Uterus (tissue), 4 donors: ENCODE measurements at places on chromosomes 7 and 10. TPM values are rescaled to one million over a fixed set of nuclear protein-coding genes. Genes with fewer than 3 reads are reported as not detected.

DNA sequence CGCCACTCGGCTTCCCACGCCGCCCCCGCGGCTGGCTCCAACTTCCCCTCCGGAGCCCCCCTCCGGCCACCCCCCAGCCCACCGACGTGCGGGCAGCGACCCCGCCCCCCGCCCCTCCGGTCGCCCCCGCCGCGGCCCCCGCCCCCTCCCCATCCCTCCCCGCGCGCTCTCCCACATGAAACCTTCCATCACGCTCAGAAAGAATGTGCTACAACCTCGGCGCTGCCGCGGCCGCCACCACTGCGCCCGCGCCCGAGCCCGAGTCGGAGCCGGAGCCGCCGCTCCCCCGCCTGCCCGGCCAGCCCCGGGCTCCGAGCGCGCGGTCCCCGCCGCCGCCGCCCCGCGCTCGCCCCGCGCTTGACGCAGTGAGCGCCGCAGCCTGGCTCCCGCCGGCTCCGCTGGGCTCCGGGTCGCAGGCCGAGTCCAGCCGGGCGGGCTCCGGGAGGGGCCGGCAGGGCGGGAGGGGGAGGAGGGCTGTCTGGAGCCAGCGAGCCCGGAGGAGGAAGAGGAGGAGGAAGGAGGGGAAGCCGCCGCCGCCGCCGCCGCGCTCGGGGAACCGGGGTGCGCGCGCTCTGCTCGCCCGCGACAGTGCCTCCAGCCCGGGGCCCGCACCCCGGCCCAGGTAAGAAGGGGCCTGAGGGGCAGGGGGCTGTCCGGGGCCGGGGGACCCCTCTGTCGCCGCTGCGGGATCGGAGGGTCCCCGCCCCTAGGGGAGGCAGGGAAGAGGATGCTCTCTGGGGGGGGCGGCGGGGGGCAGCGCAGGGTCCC is 4.3 kb upstream of the ELFN1 start:
- H3K36me3 ChIP-seq, result no peaks in the 10 kb centered on the region
- H3K27me3 ChIP-seq, result peaks cover 18% of the 10 kb centered on the region
- H3K27ac ChIP-seq, result peak overlapping the region; percentile 24
- peak; percentile 14 for DNase-seq
- no peaks in the 10 kb centered on the region for H3K4me1 ChIP-seq

DNA sequence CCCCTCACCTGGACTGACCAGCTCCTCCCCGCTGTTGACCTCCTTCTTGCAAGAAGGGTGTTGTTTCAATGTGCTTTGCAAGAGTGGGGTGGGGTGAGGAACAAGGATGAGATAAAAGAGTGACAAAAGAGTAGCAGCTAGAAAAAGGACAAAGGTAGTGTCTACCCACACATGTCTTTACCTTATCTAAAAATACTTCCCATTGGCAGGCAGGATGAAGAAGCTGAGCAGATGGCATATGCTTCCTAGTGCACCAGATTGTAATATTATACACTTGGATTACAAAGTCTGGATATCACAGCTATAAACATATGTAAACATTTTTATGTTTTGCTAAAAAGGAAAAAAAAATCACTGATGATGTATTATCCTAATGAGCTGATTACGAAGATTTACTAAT is 34.5 kb downstream of the CHN2 start:
- H3K4me3 ChIP-seq, result no peak overlapping the region
- no peak for DNase-seq
- no peaks in the 10 kb centered on the region for H3K4me1 ChIP-seq
- no peaks in the 10 kb centered on the region for H3K27me3 ChIP-seq

- no peaks in the 10 kb centered on the region for H3K4me1 ChIP-seq
- H3K36me3 ChIP-seq, result no peaks in the 10 kb centered on the region
- peak; percentile 25 for DNase-seq
- H3K27me3 ChIP-seq, result no peaks in the 10 kb centered on the region
- H3K27ac ChIP-seq, result no peak overlapping the region
- no peak overlapping the region for H3K4me3 ChIP-seq
These were observed 119.4 kb downstream of the ST7 start for GRCh38 chr7:117072620-117073118.

Gene ACSL5
- 12.5 TPM for total RNA-seq

Gene CPA4
- not detected for total RNA-seq

GRCh38 chr10:69335613-69336012 is 57.3 kb downstream of the HK1 start:
- no peak overlapping the region for H3K4me3 ChIP-seq
- H3K36me3 ChIP-seq, result no peaks in the 10 kb centered on the region
- no peaks in the 10 kb centered on the region for H3K27me3 ChIP-seq
- no peak for DNase-seq
- peaks cover 4% of the 10 kb centered on the region for H3K4me1 ChIP-seq

Gene CCL24
- not detected for total RNA-seq

- no peaks in the 10 kb centered on the region for H3K4me1 ChIP-seq
- DNase-seq, result no peak
- no peak overlapping the region for H3K27ac ChIP-seq
- H3K27me3 ChIP-seq, result no peaks in the 10 kb centered on the region
- no peak overlapping the region for H3K4me3 ChIP-seq
These were observed 693.0 kb downstream of the KCNMA1 start for GRCh38 chr10:76944640-76945039.

Gene ITIH5
- total RNA-seq, result 9.5 TPM

GRCh38 chr10:63798599-63799498 is 277.6 kb downstream of the REEP3 start:
- H3K4me1 ChIP-seq, result no peaks in the 10 kb centered on the region
- H3K4me3 ChIP-seq, result no peak overlapping the region
- H3K36me3 ChIP-seq, result no peaks in the 10 kb centered on the region
- H3K27ac ChIP-seq, result peak overlapping the region; percentile 21

DNA sequence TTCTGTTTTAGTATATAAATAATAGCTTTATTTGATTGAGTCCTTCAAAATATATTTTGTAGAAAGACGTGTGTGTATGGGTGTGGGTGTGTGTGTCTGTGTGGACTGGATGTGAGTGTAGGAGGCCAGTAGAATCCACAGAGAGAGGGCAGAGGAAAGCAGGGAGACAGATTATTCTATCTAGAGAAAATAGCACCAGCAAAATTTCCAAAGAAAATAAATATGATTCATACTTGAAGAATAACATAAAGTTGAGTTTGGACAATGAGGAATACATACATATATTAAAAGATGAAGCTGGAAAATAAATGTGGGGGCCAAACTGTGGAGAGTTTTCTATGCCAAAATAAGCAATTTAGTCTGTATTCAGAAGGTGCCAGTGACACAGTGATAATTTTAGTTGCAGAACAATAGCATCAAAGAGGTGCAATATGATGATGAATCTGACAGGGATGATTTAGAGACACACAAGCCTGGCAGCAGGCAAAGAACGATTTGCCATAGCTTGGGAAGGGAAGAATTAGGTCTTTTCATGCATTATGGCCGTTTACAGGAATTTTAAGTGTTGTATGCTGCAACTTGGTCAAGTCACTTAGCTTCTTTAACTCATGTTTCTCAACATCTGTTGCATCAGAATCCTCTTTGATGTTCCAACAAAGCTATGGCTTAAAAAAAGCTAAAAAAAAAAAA is 121.3 kb downstream of the SEMA3A start:
- no peak overlapping the region for H3K4me3 ChIP-seq
- H3K36me3 ChIP-seq, result no peaks in the 10 kb centered on the region
- H3K4me1 ChIP-seq, result no peaks in the 10 kb centered on the region

DNA sequence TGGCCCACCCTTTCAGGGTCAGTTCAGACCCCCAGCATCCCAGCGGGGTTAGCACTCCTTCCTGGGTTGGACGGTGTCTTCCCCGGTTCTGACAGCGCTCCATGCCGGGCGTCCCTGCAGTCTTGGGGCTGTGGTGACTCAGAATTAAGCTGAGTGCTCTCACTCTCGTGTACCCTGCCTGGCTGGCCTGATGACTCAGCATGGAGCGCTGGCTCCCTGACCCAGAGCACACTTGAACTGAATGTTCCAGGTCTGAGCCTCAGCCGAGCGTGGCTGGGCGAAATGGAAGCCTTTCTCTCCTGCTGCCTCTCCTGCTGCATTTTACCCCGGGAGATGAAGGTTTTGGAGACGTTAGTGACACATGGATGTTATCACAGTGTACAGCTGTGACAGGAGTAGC is 7.1 kb downstream of the BAG3 start:
- no peak overlapping the region for H3K4me3 ChIP-seq
- no peaks in the 10 kb centered on the region for H3K27me3 ChIP-seq
- DNase-seq, result peak; percentile 82
- no peaks in the 10 kb centered on the region for H3K36me3 ChIP-seq
- H3K4me1 ChIP-seq, result peaks cover 5% of the 10 kb centered on the region

DNA sequence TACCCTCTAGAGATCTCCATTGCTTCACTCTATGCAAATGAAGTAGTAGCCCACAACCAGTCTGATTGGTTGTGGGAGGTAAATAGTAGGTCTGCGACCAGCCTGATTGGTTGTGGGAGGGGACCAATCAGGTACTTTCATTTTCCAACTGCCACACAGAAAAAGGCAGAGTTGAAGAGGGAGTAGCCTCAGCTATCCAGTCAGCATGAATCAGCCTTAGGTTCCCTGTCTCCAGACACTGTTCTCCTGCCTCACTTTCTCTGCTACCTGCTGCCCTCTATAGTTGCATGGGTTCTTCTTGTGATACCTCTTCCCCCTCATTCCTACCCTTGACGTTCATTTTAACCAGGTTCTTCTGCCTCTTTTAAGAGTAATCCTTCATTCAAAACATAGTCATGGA is 114.5 kb upstream of the LYZL1 start:
- H3K4me3 ChIP-seq, result no peak overlapping the region
- H3K27me3 ChIP-seq, result no peaks in the 10 kb centered on the region
- no peak for DNase-seq
- no peaks in the 10 kb centered on the region for H3K4me1 ChIP-seq

- no peaks in the 10 kb centered on the region for H3K4me1 ChIP-seq
- no peak for DNase-seq
- H3K27ac ChIP-seq, result no peak overlapping the region
- H3K36me3 ChIP-seq, result no peaks in the 10 kb centered on the region
These were observed 133.1 kb upstream of the ADAM12 start for GRCh38 chr10:126521399-126521798.

Gene SLC25A40
- 3.2 TPM for total RNA-seq

Gene SPDYE2
- not detected for total RNA-seq
